ENCODE measurements at places on chromosomes 5 and 9.

GRCh38 chr9:128062846-128063831, 4.0 kb downstream of the NAIF1 start:
- H3K4me1 ChIP-seq, result peaks cover 46% of the 10 kb centered on the region
- ATAC-seq, result no peak
- H3K27me3 ChIP-seq, result no peaks in the 10 kb centered on the region
- peak overlapping the region; percentile 29 for H3K4me3 ChIP-seq
- no peak overlapping the region for H3K27ac ChIP-seq

DNA sequence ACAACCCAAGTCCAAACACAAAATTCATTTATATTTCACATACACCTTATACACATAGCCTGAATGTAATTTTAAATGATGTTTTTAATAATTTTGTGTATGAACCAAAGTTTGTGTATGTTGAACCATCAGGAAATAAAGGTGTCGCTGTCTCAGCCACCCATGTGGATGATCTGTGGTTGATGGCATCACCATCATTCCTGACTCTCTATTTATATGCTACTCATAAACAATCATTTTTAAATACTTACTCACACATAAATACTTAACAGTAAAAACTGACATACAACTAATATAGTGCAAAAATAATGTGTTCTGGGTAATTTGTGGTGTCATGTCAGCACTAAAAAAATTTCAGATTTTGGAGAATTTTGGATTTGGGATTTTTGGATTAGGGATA, 38.4 kb downstream of the SMC5 start:
- no peak for ATAC-seq
- no peak overlapping the region for H3K27ac ChIP-seq
- H3K4me3 ChIP-seq, result no peak overlapping the region
- peaks cover 82% of the 10 kb centered on the region for H3K36me3 ChIP-seq
- no peaks in the 10 kb centered on the region for H3K27me3 ChIP-seq
- peaks cover 9% of the 10 kb centered on the region for H3K4me1 ChIP-seq

- H3K36me3 ChIP-seq, result peaks cover 56% of the 10 kb centered on the region
- H3K4me1 ChIP-seq, result peaks cover 70% of the 10 kb centered on the region
- peak overlapping the region; percentile 95 for H3K4me3 ChIP-seq
- peak overlapping the region; percentile 91 for H3K27ac ChIP-seq
- no peaks in the 10 kb centered on the region for H3K27me3 ChIP-seq
- ATAC-seq, result no peak
Measured at GRCh38 chr9:99822109-99822805, 572 bp downstream of the NR4A3 start.

DNA sequence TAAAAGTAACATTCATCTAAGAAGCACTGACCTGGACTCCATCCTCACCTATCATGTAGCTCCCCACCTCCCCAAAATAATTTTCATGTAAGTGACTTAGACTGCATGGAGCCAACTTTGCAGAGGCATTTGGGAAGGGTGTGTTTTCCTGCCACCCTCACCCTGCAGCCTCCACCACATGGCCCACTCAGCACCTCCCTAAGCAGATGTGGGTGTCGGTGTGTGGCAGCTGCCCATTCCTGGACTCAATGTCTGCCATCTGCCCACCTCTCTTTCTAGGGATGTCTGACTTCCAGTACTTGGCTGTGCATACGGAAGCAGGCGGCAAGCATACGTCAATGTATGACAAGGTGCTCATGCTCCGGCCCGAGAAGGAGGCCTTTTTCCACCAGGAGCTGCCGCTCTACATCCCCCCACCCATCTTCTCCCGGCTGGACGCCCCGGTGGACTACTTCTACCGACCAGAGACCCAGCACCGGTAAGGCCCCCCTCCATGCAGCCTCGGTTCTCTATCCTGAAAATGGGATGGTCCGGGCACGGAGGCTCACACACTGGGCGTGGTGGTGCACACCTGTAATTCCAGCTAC, 12.7 kb downstream of the GTF3C5 start:
- H3K27me3 ChIP-seq, result no peaks in the 10 kb centered on the region
- peaks cover 8% of the 10 kb centered on the region for H3K4me1 ChIP-seq
- no peak overlapping the region for H3K27ac ChIP-seq
- no peak for ATAC-seq
- H3K36me3 ChIP-seq, result peaks cover 49% of the 10 kb centered on the region
- no peak overlapping the region for H3K4me3 ChIP-seq

DNA sequence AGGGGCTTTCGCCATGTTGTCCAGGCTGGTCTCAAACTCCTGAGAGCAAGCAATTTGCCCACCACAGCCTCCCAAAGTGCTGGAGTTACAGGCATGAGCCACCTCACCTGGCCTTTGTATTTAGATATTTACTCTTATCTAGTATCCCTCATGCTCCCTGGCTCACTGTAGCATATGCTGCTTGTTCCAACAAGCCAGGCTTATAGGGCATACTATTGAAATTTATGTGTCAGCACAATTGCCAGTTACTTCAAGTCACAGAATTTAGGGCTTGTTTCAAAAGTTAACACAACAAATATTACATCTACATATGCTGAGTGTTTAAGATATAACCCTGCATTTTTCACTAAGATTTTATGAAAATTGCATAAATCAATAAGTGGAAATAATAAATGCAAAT, 469.2 kb upstream of the ZNF608 start:
- no peak overlapping the region for H3K27ac ChIP-seq
- H3K27me3 ChIP-seq, result no peaks in the 10 kb centered on the region
- no peaks in the 10 kb centered on the region for H3K4me1 ChIP-seq
- no peak overlapping the region for H3K4me3 ChIP-seq

- H3K4me1 ChIP-seq, result peaks cover 6% of the 10 kb centered on the region
- no peak overlapping the region for H3K27ac ChIP-seq
- no peak overlapping the region for H3K4me3 ChIP-seq
- H3K27me3 ChIP-seq, result peaks cover 38% of the 10 kb centered on the region
- no peaks in the 10 kb centered on the region for H3K36me3 ChIP-seq
Measured at GRCh38 chr9:69549310-69550202, 122.6 kb downstream of the APBA1 start.

- H3K36me3 ChIP-seq, result no peaks in the 10 kb centered on the region
- peak; percentile 55 for ATAC-seq
- peaks cover 41% of the 10 kb centered on the region for H3K27me3 ChIP-seq
Measured at GRCh38 chr9:134174073-134174449, 9.7 kb upstream of the RNU6ATAC start.

DNA sequence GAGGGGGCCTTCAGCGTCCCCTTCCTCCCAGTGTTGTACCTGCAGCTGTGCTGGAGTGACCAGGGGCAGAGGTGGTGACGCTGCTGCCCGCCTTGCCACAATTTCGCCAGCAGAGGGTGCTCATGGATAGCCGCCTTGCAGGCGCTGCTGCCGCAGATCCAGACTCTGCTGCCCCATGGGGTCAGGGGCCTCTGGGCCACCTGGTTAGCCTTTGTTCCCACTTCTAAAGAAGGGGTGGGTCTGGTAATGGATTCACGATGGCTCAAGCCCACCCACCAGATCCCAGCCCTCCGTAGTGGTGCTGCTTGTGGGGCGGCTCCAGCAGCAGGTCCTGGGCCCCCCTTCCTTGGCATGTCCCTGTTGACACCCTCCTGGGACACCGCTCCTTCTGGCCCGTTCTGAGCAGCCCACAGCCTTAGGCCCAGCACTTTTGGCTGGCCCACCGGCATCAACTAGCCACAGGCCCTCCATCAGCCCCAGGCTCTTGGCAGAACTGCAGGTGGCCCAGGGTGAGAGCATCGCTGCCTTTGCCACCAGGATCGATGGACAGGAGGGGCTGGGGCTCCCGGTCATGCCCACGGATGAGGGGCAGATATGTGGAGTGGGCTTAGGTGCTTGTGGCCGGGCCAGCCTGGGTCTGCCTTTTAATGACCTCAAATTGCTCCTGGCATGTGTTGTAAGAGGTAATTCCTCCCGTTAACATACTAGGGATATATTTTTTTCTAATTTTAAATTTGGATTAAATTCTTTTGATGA, 57.2 kb downstream of the COL5A1 start:
- H3K36me3 ChIP-seq, result no peaks in the 10 kb centered on the region
- H3K27ac ChIP-seq, result no peak overlapping the region
- H3K4me1 ChIP-seq, result no peaks in the 10 kb centered on the region

- H3K27me3 ChIP-seq, result no peaks in the 10 kb centered on the region
- peaks cover 78% of the 10 kb centered on the region for H3K36me3 ChIP-seq
- H3K27ac ChIP-seq, result peak overlapping the region; percentile 44
- no peak overlapping the region for H3K4me3 ChIP-seq
- ATAC-seq, result peak; percentile 86
- H3K4me1 ChIP-seq, result peaks cover 5% of the 10 kb centered on the region
Measured at GRCh38 chr9:2764353-2764752, 47.0 kb downstream of the KCNV2 start.

DNA sequence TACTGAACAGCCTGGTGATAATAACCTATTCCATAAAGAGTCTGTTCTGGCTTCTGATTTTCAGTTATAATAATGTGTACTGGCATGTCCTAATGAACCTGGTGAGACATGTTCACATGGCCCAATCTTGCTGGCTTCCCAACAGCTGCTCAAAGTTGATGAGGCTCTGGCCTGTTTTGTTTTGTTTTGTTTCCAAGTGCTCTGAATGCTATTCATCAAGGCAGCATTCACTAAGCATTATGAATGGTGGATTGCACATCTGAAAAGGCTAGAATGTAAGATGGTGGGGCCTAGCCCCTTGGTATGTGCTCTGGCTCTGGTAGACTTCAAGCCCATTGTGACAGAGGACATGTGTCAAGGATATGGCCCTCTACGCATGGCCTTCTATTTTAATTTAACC, 388.5 kb downstream of the PSAT1 start:
- no peaks in the 10 kb centered on the region for H3K36me3 ChIP-seq
- H3K4me3 ChIP-seq, result no peak overlapping the region
- no peaks in the 10 kb centered on the region for H3K27me3 ChIP-seq
- no peak for ATAC-seq
- no peak overlapping the region for H3K27ac ChIP-seq

- ATAC-seq, result no peak
- peaks cover 5% of the 10 kb centered on the region for H3K36me3 ChIP-seq
- no peaks in the 10 kb centered on the region for H3K4me1 ChIP-seq
- no peak overlapping the region for H3K4me3 ChIP-seq
Measured at GRCh38 chr9:95202076-95202681, 115.3 kb downstream of the FANCC start.

DNA sequence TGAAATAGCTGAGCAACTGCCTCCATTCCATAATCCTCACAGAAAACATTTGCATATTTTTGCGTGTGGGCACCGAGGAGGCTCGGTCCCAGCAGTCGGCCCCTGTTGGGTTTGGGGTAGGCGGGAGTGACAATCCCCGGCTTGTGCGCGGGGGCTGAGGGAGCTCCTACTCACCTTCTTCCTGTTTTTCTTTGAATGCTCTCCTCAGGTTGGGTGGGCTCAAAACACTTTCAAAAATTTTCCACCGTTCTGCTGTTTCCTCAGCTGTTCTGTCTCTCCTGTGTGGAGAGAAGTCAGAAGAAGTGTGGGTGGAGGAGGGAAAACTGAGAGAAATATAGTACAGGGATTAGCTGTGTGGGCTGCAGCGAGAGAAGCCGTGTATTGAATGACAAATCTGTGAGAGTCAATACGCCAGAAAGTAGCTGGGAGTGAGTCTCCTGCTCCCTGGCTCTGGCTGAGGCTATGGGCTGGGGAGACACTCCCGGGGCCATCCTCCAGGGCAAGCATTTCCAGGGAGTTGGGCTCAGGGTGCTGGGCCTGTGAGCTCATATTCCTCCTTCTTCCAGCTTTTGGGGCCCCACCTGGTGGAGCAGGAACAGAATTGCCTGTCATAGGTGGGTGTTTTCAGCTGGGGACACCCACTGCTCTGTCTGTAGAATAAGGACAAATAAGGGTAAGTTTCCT, 84.7 kb downstream of the CMYA5 start:
- no peaks in the 10 kb centered on the region for H3K36me3 ChIP-seq
- no peak overlapping the region for H3K27ac ChIP-seq
- ATAC-seq, result no peak
- H3K27me3 ChIP-seq, result peaks cover under 1% of the 10 kb centered on the region

GRCh38 chr9:87873607-87874303, 8.9 kb upstream of the SPATA31E1 start:
- H3K36me3 ChIP-seq, result no peaks in the 10 kb centered on the region
- peaks cover 10% of the 10 kb centered on the region for H3K27me3 ChIP-seq
- no peaks in the 10 kb centered on the region for H3K4me1 ChIP-seq
- ATAC-seq, result no peak
- H3K27ac ChIP-seq, result no peak overlapping the region

DNA sequence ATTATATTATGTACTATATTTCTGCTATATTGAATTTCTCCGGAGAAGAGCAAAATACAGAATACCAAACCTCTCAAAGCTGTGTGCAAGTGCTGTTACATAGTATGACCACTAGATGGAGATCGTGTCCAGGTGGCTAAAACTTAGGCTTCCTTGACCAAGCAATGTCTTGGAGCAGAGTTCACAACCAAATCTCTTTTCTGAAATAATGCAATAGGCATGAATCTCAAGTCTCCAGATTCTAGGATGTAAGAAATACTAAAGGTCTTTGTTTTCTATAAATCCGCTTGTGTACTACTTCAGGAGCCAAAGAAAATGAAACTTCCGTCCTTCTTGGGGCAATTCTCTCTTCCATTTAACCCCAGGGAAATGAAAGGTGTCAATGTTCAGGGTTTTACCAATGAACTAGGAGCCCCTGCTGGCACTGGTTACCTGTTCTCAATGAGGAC, 181.5 kb upstream of the RAI14 start:
- H3K4me3 ChIP-seq, result no peak overlapping the region
- no peaks in the 10 kb centered on the region for H3K36me3 ChIP-seq
- peaks cover 10% of the 10 kb centered on the region for H3K27me3 ChIP-seq
- H3K27ac ChIP-seq, result no peak overlapping the region

DNA sequence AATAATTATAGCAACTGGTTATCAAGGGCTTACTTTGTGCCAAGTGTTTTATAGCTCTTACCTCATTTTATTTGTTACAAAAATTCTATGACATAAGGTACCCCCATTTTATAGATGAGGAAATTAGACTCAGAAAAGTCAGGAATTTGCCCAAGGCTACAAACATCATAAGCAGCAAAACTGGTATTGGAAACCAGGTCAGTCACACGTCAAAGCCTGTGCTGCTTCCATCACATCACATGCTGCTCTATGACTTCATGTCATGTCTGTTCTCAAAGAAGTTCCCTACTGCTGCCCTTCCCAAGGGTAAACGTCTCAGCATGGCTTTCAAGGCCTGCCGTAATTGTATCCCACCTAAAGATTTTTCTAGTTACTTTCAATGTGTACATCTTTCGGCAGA, 6.9 kb upstream of the KIF2A start:
- H3K4me3 ChIP-seq, result no peak overlapping the region
- H3K27me3 ChIP-seq, result peaks cover 11% of the 10 kb centered on the region
- ATAC-seq, result no peak
- H3K4me1 ChIP-seq, result no peaks in the 10 kb centered on the region
- no peak overlapping the region for H3K27ac ChIP-seq

DNA sequence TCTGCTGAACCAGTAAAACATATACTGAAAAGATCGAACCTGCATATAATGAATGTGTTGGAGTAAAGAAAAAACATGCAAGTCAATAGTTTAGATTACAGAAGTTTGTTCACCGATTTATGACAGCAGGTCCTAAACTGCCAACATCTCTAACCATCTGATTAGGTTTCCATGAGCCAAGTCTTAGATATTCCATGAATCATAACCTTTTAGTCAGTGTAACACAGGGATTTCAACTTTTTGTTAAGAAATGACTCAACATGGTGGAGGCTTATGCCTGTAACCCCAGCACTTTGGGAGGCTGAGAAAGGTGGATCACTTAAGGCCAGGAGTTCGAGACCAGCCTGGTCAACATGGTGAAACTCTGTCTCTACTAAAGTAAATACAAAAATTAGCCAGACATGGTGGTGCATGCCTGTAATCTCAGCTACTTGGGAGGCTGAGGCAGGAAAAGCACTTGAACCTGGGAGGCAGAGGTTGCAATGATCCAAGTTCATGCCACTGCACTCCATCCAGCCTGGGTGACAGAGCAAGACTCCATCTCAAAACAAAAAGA, 38.7 kb downstream of the APC start:
- peaks cover 46% of the 10 kb centered on the region for H3K36me3 ChIP-seq
- no peaks in the 10 kb centered on the region for H3K27me3 ChIP-seq
- ATAC-seq, result no peak
- no peaks in the 10 kb centered on the region for H3K4me1 ChIP-seq
- H3K27ac ChIP-seq, result no peak overlapping the region
- H3K4me3 ChIP-seq, result no peak overlapping the region
